ENCODE measurements at places on chromosomes 3 and 15.

GRCh38 chr3:26625187-26625586 lies 2.6 kb downstream of the LRRC3B start:
- no peak for DNase-seq

DNA sequence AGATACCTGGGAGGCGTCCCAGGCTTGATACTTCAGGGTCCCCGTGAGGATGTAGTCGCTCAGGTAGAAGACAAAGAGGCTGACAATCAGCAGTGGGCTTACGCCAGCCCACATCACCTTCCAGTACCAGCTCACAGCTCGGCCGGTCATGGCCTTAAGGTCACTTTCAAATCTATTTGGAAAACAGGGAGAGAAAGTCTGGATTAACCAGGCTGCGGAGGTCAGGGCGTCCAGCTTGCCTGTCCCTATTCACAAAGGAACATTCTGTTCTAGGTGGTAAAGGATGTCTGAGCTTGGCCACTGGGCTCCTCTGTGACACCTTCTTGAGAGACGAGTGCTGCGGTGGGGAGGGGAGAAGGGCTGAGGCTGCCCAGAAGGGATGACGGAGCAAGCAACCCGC lies 36.5 kb downstream of the SLC6A20 start:
- DNase-seq: no peak

DNA sequence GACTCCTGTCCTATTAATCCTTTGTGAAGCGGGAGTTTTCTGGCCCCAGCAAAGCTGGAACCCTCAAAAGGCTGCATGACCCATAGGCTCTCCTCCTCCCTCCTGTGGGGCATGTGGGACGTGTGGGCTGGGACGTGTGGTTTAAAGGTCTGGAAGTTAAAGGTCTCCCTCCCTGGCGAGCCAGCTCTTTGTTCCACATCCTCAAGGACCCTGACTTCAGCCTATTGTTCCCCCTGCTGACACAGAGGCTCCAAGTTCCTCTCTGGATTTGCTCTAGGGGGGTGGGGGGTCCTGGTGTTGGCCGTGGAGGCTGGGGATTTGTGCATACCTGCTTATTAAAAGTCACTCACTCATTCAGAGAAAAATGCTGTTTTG lies 44.2 kb downstream of the SMAD6 start:
- no peak for DNase-seq

- no peak for DNase-seq
Observed at GRCh38 chr15:27089676-27090075, 118.7 kb downstream of the GABRG3 start.

DNA sequence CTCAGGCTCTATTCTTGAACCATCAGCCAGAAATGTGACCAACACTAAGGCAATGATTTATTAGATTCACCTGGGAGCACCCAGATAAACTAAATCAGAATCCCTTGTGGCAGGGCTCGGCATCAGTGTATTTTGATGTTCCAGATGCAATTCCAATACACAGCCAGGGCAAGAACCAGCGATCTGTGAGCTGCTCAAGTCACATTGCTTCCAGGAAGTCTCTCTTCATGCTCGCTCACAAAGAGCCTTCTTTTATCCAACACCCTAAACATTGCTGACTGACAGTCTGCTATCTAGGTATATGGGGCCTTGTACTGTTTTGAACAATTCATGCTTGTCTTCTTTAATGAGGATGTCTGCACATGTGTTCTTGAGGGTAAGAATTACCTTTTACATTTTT lies 40.9 kb upstream of the GOLGA8J start:
- DNase-seq: no peak

DNA sequence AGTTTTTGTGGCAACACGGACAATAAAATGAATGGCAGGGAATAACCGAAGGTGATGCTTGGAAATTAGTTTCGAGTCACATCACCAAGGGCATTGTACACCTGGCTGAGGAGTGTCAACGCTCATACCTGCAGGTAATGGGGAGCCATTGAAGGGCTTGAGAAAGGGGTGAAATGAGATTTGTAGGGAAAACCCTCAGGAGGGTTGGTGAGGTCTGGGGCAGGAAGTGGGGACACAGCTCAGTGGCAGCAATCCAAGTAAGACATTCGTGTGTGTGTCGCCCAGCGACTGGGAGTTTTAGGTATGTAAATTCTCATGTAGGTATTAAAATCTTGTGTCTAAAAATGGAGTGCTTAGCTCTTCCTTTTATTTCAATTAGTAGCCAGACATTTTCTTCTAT lies 14.3 kb downstream of the PARP14 start:
- no peak for DNase-seq

GRCh38 chr15:80059786-80060355 lies 395 bp downstream of the ZFAND6 start:
- DNase-seq: no peak
